IMR-90 (cell line): ENCODE measurements at places on chromosomes 3 and 15.

GRCh38 chr3:61445924-61446323 is 115.4 kb upstream of the PTPRG start:
- DNase-seq, result no peak

DNA sequence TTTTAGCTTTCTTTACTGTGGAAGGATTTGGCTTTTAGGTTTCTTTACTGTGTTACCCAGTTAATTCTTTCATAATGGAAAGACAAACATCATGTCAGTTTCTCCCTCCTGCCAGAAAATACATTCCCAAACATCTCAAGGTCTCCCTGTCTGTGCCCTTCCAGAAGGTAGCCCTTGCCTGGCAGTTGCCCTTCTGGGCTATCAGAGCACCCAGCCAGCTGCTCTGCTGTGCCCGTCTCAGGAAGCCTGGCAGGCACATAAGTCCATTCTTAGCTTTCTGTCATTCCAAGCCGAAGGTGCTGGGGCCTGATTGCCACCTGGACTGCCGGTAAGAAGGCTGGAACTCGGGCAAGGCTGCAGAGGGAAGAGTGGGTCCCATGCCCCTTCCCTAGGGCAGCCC is 203.4 kb downstream of the SLCO3A1 start:
- DNase-seq, result no peak

DNA sequence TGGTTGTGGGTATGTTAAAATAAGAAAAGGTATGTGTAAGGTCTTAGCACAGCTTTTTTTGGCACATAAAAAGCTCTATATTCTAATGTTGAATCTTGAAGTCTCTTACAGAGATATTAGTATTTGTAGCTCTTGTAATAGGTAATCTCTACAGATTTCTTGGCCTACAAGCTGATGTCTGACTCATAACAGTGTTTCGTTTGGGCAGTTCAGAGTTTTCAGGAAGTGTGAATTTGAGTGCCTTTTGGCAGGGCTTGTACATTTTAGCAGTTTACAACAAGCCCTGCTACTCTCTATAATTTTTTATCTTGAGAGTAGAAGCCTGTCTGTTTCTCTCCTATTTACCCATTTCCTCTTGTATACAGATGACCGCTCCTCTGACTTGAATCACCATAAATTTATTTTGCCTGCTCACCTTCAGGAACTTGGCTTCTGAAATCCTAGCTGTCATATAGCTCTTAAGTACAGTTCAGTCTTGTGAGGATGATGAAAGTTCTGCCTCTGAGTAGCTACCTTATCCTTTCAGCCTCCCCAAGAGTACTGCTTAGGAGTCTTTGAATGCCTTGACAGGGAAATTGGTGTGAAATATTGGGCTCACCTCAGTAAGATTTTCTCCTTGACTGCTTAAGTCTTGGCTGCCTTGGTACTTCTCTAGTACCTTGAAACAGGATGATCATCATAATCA is 419.9 kb upstream of the RARB start:
- no peak for DNase-seq

DNA sequence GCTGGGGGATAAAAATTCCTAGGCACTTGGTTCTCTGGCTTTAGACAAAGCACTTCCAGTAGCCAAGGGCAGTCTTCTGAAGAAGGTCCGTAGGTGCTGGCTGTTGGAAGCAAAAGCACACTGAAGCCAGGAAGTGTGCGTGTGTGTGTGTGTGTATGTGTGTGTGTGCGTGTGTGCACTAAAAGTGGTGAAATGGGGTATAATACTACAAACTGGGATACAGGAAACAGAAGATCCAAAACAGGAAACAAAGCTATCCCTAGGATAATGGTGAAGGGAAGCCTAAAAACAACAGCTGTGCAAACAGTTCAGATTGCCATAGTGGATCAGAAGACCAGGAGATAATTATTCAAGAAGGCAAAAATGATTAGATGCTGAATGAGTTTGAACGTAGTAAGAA is 103.4 kb downstream of the IL20RB start:
- no peak for DNase-seq

GRCh38 chr3:177721864-177722785 is 524.8 kb upstream of the TBL1XR1 start:
- no peak for DNase-seq

GRCh38 chr3:110519071-110519470 is 552.5 kb upstream of the NECTIN3 start:
- no peak for DNase-seq

DNA sequence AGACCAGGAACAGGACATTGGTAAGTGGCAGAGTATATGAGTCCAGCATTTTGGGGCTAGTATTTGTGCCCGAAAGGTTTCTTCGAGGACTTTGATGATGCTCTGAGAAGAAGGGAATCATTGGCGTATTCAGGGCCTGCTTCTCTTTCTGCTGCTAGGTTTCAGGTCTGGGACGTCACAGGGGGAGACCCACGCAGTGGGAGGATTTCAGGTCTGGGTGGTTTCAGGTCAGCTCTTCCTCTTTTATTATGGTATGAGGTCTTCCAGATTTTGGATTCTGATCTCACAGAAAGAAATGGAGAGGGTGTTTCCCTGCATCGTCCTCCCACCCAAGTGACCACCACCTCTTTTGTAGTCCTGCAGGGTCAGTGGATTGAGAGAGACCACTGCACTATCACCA is 62.5 kb downstream of the CDAN1 start:
- no peak for DNase-seq

DNA sequence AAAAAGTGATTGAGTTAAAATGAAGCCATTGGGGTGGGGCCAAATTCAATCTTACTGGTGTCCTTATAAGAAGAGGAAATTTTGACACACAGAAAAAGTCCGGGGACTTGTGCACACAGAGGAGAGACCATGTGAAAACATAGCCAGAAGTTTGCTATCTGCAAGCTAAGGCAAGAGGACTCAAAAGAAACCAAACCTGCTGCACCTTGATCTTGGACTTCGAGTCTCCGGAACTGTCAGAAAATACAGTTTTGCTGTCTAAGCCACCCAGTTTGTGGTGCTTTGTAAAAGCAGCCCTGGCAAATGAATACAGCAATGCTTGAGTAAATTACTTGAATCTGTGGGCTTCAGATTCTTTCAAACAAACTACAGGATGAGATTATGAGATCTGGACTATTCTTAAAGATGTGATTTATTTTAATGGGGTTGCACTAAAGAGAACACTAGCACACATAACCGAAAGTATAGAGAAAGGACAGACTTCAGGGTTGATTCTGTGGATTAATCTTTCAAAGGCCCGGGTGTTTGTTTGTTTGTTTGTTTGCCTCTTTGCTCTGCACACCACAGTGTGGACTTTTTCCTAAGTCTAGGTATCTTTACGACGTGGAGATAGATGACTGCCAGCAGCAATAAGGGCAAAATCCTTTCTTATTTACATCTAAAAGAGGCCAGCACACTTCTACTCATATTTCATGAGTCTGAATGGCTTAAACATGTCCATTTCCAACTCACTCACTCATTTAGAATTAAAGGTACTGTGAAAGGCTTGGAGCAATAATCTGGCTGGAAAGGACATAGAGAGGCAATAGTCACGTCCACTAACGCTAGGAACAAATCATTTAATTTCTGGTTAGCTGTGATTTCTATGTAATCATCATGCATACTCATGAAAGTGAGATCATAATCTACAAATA is 53.9 kb upstream of the SSR3 start:
- DNase-seq, result no peak

- no peak for DNase-seq
Observed at GRCh38 chr3:188752850-188753249, 418.9 kb upstream of the TPRG1 start.

DNA sequence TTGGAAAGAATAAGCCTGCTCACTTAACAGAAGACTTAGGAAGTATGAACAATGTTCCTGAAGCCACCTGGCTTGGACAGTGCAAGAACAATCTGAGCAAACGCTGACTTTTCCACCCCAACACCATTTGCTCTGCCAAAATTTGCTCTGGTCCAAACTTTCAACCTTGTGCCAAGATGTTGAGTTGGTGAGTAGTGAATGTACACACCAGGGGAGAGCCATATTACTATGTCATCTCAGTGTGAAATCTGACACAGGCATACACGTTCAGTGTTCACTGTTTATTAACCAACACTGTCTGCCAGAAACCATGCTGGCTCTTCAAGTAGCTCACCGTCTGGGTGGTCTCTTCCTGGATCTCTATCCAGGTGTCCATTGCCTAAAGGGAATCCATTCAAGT is 152.9 kb upstream of the LPP start:
- no peak for DNase-seq

DNA sequence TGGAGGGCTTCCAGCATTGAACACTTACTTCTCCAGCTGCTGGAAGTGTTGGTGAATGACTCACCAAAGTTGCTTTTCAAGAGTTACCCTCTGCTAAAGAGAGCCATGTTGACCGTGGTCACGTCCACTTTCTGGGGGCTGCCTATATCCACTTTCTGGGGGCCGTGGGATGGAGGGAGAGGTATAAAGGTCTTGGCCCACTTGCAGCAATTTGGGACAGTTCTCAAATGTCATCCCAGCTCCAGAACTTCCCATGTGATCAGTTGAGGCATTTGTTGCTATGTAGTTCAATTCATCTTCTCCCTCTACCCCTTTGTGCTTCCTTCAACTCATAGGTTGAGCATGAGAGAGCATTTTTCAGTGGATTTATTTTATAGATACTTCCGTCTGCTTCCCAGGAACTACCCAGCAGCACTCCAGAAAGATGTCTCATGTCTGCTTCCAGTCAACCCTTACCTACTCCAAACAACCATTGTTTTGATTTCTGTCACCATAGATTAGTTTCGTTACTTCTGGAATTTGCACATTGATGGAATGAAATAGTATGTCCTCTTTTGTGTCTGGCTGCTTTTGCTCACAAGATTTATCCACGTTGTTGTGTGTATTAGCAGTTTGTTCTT is 130.6 kb downstream of the TCF12 start:
- DNase-seq, result peak; percentile 23

- DNase-seq, result no peak
Observed at GRCh38 chr3:127306361-127307111, 18.7 kb upstream of the PRR20G start.

GRCh38 chr3:107025961-107026360 is 351.3 kb upstream of the CCDC54 start:
- DNase-seq, result no peak
